ENCODE measurements at places on chromosomes 2 and 18.
A peak's percentile ranks its signal among the peaks of the same experiment; 100 is the strongest.

DNA sequence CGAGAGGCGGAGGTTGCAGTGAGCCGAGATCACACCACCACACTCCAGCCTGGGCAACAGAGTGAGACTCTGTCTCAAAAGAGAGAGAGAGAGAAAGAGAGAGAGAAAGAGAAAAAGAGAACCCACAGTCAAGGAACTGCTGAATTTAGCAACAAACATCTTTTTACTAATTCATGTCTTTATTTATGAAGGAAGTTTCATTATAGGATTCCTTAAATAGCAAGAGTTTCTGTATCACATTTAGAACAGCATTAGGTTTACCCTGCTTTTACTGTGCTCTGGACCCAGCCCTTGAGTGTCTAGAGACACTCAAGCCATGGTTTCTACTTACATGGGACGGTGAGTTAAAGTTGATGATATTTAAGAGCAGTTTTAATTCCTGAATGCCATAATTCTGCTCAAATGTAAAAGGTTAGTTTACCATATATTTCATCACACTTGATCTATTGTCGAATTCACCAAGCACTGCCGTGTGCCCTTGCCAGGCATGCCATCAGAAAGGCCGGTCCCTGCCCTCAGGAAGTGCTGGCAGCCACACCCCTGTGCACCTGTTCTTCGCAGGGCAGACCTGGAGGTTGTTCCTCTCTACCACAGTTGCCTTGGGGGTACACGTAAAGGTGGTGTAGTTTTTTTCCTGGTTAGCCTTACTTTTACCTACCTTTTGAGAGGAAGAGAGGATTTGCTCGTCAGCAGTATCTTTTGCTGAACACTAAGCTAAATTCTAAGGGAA lies 153.3 kb downstream of the LDLRAD4 start:
- no peak for DNase-seq

DNA sequence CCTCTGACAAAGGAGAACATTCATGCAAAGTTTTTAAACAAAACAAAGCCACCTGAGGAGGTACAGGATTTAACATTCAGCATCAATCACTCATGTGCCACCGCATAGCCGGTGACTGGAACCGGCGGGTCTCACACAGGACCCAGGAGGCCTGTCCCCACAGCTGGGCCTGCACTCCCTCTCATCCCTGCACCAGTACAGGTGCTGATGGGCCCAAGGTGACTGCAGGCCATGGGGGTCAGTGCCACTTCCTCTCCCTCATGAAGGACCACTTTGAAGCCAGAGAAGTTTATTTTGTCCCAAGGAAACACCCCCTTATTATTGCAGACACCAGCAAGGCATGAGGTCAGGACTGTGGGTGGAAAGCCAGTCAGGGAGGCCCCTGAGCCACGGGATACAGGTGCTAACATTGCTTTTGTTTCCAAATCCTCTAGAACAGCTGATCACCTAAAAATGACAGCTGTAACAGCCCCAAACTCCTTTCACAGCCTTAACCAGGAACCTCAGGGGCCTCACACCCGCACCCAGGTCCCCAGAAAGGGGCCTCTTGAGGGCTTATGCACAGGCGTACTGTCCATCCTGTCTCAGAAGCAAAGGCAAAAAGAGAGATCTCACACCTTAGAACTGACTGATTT lies 14.0 kb downstream of the PARD6G start:
- DNase-seq: no peak

DNA sequence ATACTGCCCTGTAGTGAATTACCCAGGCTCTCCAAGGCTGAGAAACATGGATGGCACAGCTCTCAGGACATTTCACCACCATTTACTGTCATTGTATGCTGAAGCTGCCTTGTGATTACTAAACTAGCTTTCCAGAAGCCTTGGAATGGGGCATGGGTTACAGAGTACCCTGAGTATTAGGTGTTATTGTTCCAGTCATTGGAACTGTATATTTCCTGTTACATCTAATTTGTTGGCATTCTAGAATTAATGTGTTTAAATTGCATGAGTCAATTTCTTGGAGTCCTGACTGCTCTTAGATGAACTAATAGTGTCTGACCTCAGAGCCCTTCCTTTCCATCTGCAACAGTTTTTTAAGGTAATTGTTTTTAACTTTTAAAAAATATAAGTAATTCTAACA lies 9.0 kb downstream of the DGUOK start:
- DNase-seq: no peak

- DNase-seq: no peak
Measured at GRCh38 chr2:105526000-105526925, 127.4 kb upstream of the FHL2 start.

GRCh38 chr2:9443526-9443925 lies 20.1 kb downstream of the CPSF3 start:
- DNase-seq: no peak

GRCh38 chr18:45522371-45522770 lies 92.9 kb upstream of the SLC14A2 start:
- DNase-seq: peak; percentile 87

GRCh38 chr2:69943000-69943842 lies 18.2 kb downstream of the ASPRV1 start:
- no peak for DNase-seq

- DNase-seq: no peak
Measured at GRCh38 chr2:20649576-20649975, 1.3 kb downstream of the HS1BP3 start.

DNA sequence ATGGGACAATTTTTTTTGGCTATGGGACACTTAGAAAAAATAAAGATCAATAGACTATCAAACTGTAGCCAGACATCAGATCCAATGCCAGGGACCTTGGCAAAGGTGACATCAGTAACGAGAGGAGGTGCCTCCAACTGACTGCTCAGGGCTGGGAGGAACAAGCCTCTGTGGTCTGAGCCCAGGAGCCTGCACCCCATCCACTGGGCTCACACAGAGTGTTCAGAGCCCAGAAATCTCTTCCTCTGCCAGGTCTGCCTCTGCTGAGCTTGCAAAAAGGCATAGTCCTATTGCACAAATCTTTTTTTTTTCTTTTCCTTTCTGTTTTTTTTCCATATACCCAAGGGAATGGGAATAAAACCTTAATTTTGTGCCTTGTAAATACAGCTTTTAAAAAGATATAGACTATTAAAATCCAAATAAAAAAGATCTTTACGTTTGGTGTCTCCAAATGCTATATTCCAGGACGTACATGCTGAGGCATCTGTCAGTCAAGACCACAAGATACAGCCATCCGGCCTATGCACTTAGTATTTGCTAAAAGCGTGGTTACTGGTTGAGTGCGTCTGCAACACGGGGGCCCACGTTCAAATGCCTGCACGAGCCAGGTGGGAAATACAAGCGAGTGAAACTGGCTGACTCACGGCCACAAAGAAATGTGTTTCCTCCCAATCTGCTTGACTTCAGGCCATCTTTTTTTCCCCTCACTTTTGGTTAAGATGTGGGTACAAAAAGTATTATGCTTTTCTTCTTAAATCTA lies 7.8 kb upstream of the ARHGAP25 start:
- DNase-seq: peak; percentile 5

- peak; percentile 71 for DNase-seq
Measured at GRCh38 chr2:33230842-33231241, 245.6 kb upstream of the RASGRP3 start.

DNA sequence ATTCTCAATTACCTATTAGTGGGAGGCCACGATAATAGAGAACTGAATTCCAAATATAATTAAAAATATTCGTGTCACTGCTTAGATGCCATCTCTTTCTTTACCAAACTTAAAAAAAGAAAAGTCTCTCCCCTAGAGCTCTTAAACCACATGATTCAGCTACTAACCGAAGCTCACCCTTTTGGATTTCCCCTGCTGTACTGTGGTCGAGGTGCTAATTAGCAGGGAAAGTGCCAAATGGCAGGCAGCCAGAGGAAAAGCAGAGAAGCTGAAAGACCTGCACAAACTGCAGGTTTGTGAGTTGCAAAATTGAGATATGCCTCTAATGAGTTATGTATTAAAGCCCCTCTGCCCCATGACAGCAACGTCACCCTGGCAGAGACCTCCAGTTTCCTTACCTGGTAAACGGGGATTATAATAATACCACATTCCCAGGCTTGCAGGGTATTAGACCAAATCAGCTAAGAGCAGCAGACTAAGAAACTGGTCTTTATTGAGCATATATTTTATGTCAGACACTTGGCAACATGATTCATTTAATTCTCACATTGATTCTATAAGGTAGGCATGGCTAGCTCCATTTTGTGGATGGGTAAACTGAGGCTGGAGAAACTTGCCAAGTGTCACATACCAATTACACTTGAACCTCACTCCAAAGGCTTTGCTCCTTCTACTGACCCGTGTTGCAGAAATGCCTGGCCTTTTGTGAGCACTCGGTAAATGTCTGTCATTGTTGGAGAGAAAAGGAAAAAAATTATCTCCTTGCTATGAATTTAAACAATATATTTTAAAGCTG lies 259.7 kb downstream of the LPIN1 start:
- peak; percentile 88 for DNase-seq

- DNase-seq: peak; percentile 56
Measured at GRCh38 chr2:134845719-134846118, 7.3 kb downstream of the ACMSD start.

DNA sequence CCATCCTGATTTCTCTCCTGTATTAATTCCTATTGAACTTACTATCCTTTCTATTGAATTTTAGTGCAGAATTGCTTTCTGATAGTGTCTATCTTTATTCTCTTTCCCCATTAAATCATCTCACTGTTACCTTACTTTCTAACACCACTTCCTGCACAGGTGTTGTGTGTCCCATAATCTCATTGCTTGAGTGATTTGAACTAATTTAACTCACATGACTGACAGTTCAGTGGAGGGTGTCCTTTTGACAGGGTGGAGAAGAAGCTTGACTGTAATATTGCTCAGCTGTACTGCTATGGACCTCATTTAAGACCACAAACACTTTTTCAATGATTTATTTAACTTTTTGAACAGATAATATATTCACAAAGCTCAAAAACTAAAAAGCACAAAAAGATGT lies 211.8 kb downstream of the NRXN1 start:
- DNase-seq: no peak

- DNase-seq: no peak
Measured at GRCh38 chr2:188449971-188450370, 158.3 kb downstream of the GULP1 start.

DNA sequence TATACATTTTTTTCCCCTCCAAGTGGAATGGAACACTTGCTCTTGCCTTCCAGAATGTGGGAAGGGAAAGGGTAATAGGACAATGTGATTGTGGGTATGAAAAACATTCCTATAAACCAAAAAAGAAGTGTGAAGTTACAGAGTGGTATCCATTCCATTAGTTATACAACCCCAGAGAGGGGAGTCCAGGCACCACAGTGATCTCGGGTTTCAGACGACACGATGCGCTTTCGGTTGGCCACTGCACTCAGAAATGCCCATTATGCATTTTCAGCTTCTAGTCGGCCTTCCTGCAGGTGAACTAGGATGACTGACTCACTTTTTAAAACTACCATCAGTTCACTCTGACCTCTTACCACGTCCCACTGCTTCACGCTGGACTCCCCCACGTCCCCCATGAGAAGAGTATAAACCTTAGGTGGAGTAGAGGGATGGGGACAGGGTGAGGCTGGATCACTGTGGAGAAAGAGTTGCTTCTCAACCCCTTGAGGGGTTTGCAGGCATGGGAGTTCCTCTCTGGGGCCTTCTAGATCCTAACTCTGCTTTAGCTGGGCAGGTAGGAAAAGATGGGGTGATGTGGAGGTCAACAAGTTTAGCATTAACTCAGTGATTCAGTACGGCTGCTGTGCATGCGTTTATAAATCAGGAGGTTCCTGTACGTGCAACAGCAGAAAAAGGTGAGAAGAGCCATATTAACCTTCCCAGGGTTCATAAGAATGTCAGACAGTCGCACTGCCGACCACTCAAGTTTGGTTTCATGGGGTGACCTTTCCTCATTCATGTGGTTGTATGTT lies 50.5 kb downstream of the ZNF532 start:
- DNase-seq: no peak

GRCh38 chr2:86097114-86097896 lies 8.4 kb downstream of the POLR1A start:
- no peak for DNase-seq

GRCh38 chr18:77223653-77224052 lies 26.0 kb upstream of the GALR1 start:
- DNase-seq: peak; percentile 28

- no peak for DNase-seq
Measured at GRCh38 chr2:1754046-1754445, 9.7 kb upstream of the PXDN start.

DNA sequence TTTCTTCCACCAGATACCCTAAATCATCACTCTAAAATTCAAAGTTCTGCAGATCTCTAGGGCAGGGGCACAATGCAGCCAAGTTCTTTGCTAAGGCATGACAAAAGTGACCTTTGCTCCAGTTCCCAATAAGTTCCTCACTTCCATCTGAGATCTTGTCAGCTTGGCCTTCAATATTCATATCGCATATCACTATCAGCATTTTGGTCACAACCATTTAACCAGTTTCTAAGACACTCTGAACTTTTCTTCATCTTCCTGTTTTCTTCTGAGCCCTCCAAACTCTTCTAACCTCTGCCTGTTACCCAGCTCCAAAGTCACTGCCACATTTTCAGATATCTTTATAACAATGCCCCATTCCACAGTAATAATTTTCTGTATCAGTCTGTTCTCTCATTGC lies 452.6 kb upstream of the TRIB2 start:
- no peak for DNase-seq

DNA sequence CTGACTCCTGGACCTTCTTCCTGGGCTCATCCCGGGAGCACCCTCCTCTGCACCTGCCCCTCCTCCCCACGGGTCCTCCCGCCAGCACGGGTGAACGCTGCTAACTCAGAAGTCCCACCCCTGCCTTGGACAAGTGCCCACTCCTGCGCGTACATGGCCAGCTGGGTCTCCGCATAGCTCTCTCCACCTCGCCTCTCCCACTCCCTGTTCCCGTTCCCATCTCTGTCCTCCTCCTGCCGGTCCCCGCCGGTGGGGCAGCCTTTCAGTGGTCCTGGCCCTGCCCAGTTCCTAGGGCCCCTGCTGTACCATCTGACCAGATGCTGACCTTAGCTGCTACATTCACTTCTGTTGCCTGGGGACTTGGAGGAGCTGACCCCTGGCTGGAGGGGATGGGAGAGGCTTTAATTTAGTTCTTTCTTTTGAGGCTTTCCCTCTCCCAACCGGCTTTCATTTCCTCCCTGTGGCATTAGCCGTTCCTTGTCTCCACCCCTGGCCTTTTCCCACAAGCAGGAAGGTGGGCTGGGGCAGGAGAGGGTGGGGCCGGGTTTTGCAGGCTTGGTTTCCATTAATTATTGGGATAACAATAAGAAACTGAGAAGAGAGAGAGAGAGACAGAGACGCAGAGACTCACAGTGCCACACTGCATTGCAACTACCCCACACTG lies 136.1 kb downstream of the SH3BP4 start:
- peak; percentile 24 for DNase-seq

GRCh38 chr2:219520079-219520478 lies 5.8 kb downstream of the ASIC4 start:
- no peak for DNase-seq

- DNase-seq: no peak
Measured at GRCh38 chr2:224892574-224893204, 149.6 kb downstream of the DOCK10 start.

GRCh38 chr2:193907561-193907960 lies 1712.8 kb upstream of the TMEFF2 start:
- DNase-seq: no peak

DNA sequence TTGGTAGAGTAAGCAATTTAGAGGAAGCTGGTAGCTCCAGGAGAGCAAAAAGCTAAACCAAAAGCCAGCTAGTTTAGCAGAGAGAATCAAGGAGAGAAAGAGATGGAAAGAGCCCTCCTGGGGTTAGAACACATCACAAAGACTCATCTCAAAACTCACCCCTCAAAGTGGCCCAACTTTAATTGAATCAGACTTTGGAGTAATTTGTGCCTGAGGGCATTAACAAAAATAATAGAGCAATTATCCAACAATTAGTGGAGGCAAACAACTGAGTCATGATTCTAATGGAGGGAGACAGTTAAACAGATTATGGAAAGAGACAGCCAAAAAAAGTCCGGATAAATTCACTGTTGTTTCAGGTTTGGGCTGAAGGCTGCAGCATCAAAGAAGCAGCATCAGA lies 417.4 kb downstream of the KCNJ3 start:
- no peak for DNase-seq
